ENCODE measurements at places on chromosomes 12 and 14. TPM values are rescaled to one million over a fixed set of nuclear protein-coding genes. Genes with fewer than 3 reads are reported as not detected.

IL23A gene
- total RNA-seq: 0.49 TPM

IL31 gene
- not detected for total RNA-seq

GRIN2B gene
- 0.03 TPM for total RNA-seq

CIROP gene
- total RNA-seq: not detected

SMARCC2 gene
- 115 TPM for total RNA-seq

SERPINA1 gene
- total RNA-seq: 348 TPM

AMDHD1 gene
- total RNA-seq: 1.2 TPM

OTX2 gene
- total RNA-seq: not detected

AICDA gene
- 2.2 TPM for total RNA-seq

SLC10A1 gene
- total RNA-seq: 0.86 TPM

TMEM121 gene
- total RNA-seq: 3.7 TPM

RASSF8 gene
- total RNA-seq: 40.7 TPM

GLRX5 gene
- total RNA-seq: 38.6 TPM

TTC6 gene
- total RNA-seq: 2.5 TPM

EEA1 gene
- total RNA-seq: 30.0 TPM

SERPINA3 gene
- 101 TPM for total RNA-seq

PLEKHG7 gene
- total RNA-seq: 0.29 TPM

ATL1 gene
- total RNA-seq: 7.2 TPM

SLC24A4 gene
- total RNA-seq: 1.8 TPM

VDR gene
- 33.8 TPM for total RNA-seq

GALNT6 gene
- 6.2 TPM for total RNA-seq

LRTM2 gene
- total RNA-seq: not detected

GALNT8 gene
- 0.43 TPM for total RNA-seq

ALG10B gene
- 14.2 TPM for total RNA-seq

POTEM gene
- total RNA-seq: not detected

USP44 gene
- total RNA-seq: 2.9 TPM

KLRD1 gene
- total RNA-seq: 1.8 TPM
